ENCODE measurements at places on chromosomes 2 and 18.

DNA sequence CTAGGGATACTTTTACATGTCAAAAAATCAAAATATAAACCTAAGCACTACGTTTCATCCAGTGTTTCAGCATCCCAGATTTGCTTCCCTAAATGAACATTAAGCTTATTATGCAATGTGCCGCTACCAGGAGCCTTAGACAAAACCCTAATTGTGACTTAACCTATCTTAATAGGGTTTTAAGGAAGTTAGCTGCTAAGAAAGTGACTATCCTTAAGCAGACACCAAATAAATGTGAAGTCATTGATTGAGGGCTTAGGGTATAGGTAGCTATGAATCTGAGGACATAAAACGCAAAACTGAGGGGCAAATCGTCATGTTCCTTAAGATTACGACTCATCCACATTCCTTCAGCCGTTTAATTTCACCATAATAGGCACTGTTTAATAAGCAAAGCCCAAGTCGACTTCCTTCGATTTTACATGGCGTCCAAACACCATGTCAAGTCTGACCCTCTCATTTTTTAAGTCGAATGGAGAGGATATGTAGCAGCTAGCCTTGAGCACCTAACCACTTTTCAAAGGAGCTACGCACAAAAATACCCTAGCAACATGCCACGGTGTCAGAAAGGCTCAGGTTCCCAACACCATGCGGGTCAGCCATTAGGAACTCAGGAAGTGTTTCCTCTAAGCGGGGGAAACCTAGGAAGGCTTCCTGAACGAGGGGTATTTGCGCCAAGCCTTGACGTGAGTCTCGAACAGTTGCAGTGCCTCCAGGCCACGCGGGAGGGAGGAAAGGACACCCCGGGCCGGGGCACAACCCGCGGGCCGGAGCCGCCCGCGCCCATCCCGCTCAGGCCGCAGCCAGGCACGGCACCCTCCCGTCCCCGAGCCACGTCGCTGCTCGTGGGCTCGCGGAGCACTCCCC lies 1.0 kb downstream of the HDLBP start:
- no peak for DNase-seq

DNA sequence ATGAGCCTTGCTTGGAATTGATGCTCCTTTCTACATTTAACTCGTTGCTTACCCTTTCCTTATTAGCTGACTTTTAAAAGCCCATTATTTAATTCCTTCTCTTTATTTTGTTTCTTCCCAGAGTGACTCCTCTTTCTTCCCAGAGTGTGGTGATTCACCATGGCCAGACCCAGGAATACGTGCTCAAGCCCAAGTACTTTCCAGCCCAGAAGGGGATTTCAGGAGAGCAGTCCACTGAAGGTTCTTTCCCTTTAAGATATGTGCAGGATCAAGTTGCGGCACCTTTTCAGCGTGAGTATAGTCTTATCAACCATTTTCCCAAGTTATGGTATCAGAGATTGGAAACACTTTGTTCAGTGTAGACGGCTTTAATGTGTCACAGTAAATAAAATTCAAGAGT lies 163.7 kb downstream of the LTBP1 start:
- DNase-seq = no peak

DNA sequence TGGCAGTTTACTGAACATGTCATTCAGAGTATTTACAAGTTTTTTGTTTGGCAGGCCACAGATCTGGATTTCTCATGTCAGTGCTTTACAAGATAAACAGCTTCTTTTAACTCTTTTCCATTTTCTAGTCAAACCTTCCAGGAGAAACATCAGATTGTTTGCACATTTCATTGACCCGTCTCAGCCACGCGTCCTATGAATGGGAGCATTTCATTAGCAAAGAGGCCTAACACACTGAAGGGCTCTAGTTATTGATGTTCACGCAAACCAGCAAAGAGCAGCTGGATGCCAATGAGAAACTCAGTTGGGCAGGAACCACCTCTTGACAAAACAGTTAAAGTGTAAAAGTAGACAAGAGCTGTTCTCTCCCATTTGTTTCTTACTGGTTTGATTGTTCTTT lies 29.2 kb upstream of the MFF start:
- DNase-seq = no peak

DNA sequence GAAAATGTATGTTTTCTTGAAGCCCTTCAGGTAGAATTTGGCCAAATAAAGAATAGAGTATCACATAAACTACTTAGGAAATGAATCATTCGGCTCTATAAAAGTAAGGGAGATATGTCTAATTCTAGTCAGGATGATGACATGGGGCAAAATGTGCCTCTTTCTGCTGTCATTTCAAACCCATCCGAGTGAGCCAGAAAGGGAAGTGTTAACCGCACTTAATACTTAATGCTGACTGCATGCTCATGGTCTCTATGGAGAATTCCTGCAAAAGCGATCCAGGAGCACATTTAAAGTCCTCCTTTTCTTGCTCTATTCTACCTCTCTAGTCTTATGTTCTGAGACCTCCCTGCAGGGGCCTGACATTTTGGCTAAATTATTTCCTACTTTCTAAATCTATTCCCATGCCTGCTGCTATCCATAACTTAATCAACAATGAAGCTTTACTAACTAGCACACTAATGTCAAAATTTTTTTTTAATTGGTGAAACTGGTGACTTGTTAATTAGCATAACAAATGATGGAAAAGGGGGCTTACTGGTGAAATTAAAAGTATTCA lies 127.4 kb downstream of the CDC42EP3 start:
- no peak for DNase-seq

DNA sequence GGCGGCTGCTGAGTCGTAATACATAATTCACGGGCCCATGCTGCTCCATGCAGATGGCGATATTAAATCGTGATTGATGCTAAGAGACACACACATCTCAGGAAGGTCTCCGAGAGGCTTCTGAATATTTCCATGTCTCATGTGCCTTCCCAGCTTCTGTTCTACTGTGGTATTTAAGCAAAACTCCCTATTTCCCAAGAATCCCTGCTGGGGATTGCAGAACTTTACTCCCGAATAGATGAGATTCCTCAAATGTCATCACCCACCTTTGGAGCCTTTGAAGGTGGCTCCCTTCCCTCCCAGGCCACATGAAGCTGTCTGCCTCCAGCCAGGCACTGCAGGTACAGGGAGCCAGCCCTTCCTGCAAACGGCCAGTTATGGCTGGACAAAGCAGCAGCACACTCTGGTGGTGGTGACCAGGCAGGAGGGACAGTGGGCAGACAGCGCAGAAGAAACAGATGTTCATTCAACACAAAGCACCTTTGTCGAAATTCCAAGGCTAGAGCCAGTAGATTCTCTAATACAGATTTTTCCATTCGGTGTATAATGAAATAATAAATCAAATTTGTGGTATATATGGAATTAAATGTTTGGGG lies 14.1 kb downstream of the NRP2 start:
- DNase-seq = peak; percentile 81

DNA sequence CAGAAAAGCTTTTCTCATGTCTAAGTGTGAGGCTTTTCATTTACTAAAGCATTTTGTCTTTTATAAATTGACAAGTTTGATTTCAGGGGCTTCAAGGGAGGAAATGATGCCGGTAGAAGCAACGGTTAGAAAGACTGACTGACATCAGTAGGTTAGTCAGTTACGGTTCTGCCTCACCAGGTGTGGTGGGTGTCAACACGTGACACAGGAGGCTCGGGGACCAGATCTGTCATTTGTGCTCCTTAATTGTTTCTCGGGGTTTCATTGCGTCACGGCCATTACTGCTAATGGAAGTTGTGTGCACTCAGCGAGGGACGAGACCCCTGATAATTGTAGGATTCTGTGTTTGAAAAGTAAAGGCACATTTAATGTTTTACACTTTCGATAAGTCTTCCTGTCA lies 18.9 kb upstream of the PTPRM start:
- DNase-seq = no peak

- no peak for DNase-seq
Observed at GRCh38 chr18:31943878-31944816, 1.2 kb upstream of the TRAPPC8 start.

- DNase-seq = no peak
Observed at GRCh38 chr2:52429740-52430139, 1337.9 kb upstream of the CHAC2 start.

GRCh38 chr2:36411962-36412444 lies 56.4 kb downstream of the CRIM1 start:
- no peak for DNase-seq

GRCh38 chr18:65754121-65754520 lies 3.3 kb downstream of the CDH7 start:
- DNase-seq = no peak

DNA sequence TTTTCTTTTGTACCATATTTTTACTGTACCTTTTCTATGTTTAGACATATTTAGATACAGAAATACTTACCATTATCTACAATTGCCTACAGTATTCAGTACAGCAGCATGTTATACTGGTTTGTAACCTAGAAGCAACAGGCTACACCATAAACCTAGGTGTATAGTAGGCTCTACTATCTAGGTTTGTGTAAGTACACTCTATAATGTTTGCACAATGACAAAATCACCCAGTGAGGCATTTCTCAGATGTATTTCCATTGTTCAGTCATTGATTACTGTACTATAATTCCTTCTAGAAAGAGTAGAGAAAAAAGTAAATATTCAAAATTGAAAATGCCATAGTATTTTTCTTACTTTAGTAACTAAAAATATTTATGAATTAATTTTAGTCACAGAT lies 490.1 kb upstream of the REG3G start:
- no peak for DNase-seq

GRCh38 chr18:22467760-22468553 lies 50.2 kb upstream of the CTAGE1 start:
- no peak for DNase-seq

- DNase-seq = no peak
Observed at GRCh38 chr2:219946021-219946420, 318.6 kb downstream of the SLC4A3 start.

DNA sequence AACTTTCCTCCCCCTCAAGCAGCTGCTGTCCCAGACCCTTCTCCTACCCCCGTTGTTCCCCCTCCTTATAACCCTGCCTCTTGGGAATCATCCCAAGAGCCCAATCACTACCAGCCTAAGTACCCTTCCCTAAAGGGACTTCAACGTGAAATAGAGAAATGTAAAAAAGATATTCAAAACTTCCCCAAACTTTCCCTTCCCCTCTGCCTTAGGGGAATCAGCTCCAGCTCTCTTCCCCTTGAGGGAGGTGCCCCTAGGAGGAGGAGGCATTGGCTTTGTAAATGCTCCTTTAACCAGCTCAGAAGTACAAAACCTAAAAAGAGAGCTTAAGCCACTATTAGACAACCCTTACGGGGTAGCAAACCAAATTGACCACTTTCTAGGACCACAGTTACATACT lies 10.6 kb upstream of the SAP130 start:
- DNase-seq = no peak

- DNase-seq = no peak
Observed at GRCh38 chr2:122542236-122542635, 786.8 kb downstream of the TSN start.

- DNase-seq = no peak
Observed at GRCh38 chr2:227366769-227367426, 12.2 kb downstream of the TM4SF20 start.

GRCh38 chr2:59857109-59857508 lies 696.3 kb downstream of the BCL11A start:
- DNase-seq = no peak

DNA sequence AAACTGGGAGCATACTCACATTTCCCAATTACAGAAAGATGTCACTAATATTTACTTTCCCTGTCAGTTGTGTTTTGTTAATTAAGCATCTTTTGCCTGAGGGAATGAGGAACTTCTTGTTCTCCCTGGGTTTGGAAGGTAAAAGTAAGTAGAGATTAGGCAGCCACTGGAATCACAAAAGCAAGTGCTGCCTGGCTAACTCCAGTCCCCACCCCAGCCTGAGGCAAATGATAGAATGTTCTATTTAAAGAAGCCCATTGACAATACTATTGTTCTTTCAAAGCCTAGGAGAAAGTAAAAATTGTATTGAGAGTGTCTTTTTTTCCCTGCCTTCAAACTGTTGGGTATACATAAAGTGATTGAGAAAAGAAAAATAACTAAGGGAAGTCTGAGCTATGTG lies 93.8 kb downstream of the MBD2 start:
- DNase-seq = no peak

GRCh38 chr18:39841482-39842365 lies 2113.3 kb upstream of the PIK3C3 start:
- peak; percentile 72 for DNase-seq

DNA sequence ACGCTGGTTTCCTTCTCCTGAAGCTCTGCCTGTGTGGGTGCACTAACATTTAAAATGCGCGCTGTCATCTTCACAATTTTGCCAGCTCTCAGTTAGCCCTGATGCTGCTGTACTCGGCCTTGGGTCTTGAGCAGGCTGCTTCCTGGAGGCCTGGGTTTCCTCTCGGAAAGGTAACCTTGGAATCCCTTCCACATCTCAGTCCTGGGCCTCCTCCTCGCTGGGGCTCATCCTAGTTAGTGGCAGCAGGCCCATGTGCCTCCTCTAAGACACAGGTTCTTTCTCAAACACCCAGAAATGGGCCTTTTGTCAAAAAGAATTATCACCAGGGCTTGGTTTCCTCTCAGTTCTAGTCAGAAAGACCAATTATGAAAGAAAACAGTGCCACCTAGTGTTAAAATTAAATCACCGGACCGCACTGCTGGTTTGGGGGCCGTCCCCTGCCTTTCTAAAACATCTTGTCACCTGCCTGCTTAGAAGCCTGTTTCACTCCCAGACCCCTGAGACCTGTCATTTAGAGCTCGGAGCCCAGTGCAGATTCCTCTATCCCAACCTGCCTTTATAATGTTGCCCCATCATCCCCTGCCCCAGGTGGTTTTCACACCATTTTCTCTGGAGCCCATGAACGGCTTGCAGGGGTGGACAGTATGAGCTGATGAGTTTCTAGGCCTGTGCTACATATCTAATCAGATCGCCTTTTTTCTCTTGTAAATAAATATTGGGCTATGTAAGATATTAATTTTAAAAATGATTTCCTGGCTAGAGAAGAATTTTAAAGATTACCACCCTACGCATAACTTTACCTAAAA lies 42.4 kb downstream of the HK2 start:
- DNase-seq = peak; percentile 72

DNA sequence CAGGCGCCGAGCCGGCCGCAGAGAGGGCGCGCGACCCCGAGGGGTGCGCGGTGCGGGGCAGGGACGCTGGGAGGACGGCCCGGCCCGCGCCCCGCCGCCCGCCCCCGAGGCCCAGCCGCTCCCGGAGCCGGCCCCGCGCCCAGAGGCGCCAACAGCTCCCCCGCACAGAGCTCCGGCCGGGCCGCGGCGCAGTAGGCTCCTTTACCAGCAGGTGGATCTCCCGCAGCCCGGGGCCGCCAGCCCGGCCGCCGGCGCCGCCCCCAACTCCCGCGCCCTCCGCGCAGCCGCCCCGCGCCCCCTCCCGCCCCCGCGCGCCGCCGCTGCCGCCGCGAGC lies 258 bp downstream of the MGAT4A start:
- peak; percentile 63 for DNase-seq
